ENCODE measurements at places on chromosomes 4 and X. TPM values are rescaled to one million over a fixed set of nuclear protein-coding genes. Genes with fewer than 3 reads are reported as not detected.

DNA sequence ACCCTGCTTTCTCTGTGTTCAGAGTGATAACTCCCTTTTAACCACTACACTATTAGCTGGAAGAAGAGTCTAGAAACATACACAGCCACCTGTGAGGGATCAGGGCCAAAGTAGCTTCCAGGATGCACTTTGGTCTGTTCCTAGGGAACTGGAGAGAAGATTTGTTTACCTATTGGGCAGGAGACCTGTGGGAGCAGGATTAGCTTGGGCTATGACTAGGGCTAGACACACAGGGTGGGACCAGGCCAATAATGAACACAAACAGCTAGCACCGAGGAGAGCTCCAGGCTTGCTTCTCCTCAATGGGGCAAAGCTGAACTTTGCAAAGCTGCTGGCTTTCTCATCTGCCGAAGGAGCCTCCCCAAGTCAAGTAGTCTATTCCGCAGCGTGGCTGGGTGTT lies 24.4 kb upstream of the MAP7D3 start:
- DNase-seq = no peak

TBL1X gene
- total RNA-seq = 9.4 TPM

DNA sequence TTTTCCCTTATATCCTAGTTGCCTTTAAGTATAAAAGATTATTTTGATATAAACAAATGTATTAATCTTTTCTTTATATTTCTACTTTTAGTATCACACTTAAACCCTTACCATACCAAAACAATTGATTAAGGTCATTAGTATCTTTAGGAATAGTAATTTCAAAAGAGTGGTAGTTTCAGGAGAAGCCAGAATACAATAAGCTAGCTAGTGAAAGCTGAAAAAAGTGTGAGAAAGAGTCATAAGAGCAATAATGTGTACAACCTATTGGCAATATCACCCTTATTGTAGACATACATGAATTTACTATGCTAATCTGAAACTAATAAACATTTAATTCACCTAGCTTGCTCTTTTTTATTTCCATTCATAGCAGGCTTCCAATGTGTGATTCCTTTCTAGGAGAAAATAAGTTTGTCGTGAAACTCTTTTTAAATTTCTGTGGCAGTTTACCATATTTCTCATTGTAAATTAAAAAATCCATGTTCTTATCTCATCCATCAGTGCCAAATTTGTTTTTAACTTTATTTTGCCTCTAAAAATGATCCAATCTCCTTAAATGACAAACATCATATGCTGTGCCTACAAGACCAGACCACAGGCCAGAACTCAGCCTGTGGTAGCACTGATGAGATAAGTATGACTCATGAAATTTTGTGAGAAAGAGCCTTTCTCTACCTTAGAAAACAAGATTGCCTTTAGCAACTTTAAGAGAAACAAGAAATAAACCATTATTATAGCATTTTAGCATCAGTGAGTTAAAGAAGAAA lies 8.1 kb downstream of the NEK1 start:
- no peak for DNase-seq

DNA sequence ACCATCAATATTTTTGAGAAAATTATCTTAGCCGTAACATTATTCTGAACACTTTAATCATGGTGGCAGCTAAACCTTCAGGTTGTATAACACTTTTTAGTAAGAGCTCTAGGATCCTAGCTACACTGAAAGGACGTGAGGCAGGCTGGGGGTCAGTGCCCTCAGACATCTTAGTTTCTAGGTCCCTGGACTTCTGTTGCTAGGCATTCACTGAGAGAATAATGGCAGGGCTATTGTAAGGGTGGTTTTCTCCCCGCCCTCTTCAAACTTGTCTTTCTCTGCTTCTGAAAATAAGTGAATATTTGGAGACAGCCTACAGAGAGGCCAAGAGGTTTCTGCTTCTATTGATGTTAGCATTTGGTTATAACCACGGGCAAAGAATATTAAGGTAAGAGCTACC lies 15.4 kb upstream of the MMRN1 start:
- no peak for DNase-seq

ASB12 gene
- total RNA-seq = 4.3 TPM

- DNase-seq = no peak
These were observed 193.4 kb upstream of the EDNRA start for GRCh38 chr4:147287588-147287890.

GRCh38 chrX:119009071-119009470 lies 34.7 kb downstream of the LONRF3 start:
- no peak for DNase-seq

- no peak for DNase-seq
These were observed 956 bp downstream of the TAPT1 start for GRCh38 chr4:16225167-16225862.

ODAPH gene
- not detected for total RNA-seq

POU4F2 gene
- not detected for total RNA-seq

DNA sequence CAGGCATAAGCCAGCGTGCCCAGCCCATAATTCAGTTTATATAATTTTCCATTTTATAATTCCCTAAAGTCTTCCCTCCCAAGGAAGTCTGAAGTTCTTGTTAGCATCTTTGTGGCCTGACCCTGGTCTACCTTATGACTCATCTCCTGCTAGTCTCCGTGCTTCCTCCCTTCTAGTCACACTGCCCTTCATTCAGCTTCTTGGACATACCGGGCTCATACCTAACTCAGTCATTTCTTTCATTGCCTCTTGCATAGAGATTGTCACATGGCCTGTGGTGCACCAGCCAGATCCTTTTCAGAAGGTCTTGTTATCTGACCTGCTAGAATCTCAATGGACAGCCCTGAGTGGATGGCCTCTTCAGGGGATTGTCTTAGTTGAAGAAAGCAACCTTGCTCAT lies 22.8 kb upstream of the MAML3 start:
- DNase-seq = no peak

POU3F4 gene
- not detected for total RNA-seq

GRCh38 chrX:118455013-118455412 lies 40.6 kb upstream of the DOCK11 start:
- no peak for DNase-seq

CSAG2 gene
- total RNA-seq = not detected

EDNRA gene
- total RNA-seq = 10.0 TPM

- no peak for DNase-seq
These were observed 57.3 kb downstream of the SH3BGRL start for GRCh38 chrX:81259020-81259713.

CSAG3 gene
- total RNA-seq = not detected

GRCh38 chr4:152089584-152089983 lies 328.8 kb upstream of the GATB start:
- no peak for DNase-seq

- DNase-seq = peak; percentile 89
These were observed at the start of gene KLHL8 for GRCh38 chr4:87220094-87220822. TSS of gene KLHL8 (minus strand) at chr4:87220618. CDS start at chr4:87195539, 25,079 bp downstream.

GRCh38 chr4:169485791-169486742 lies 126.3 kb downstream of the NEK1 start:
- no peak for DNase-seq
